ENCODE measurements at places on chromosomes 12 and 14. TPM values are rescaled to one million over a fixed set of nuclear protein-coding genes. Genes with fewer than 3 reads are reported as not detected.

GRCh38 chr14:84998216-84998615 lies 531.7 kb upstream of the FLRT2 start:
- DNase-seq = no peak

DNA sequence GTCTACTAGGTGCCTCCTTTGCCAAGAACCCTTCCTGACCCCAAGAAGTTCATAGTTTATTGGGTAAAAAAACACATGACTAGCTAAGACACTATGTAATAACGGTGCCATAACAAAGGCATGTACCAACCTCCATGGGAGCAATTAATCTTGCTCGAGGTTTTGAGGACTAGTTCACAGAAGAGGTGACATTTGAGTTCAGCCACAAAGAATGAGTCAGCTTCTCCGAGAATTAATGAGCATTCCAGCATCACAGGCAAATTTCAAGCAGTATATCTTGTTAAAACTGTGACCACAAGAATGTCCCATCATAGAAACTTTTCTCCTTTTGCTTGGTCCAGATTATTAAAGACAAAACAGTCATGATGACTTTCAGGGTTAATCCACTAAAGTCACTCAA lies 113.0 kb upstream of the RAP1B start:
- DNase-seq = no peak

- no peak for DNase-seq
Measured at GRCh38 chr12:70553391-70553859, 83.8 kb downstream of the PTPRB start.

COL2A1 gene
- total RNA-seq = 1.3 TPM

RNASE12 gene
- not detected for total RNA-seq

CFAP251 gene
- 0.64 TPM for total RNA-seq

CLEC4A gene
- 1.8 TPM for total RNA-seq

C12orf57 gene
- 114 TPM for total RNA-seq

Measured in colonic mucosa (tissue), 4 donors.